Fibroblast of lung (primary cell): ENCODE measurements at places on chromosomes 6 and 20. TPM values are rescaled to one million over a fixed set of nuclear protein-coding genes. Genes with fewer than 3 reads are reported as not detected.
A peak's percentile ranks its signal among the peaks of the same experiment; 100 is the strongest.

GRCh38 chr6:16959789-16960188 lies 142.1 kb upstream of the STMND1 start:
- H3K36me3 ChIP-seq = no peaks in the 10 kb centered on the region
- H3K4me3 ChIP-seq = no peak overlapping the region
- H3K4me1 ChIP-seq = no peaks in the 10 kb centered on the region
- no peak for DNase-seq
- no peak overlapping the region for H3K27ac ChIP-seq
- no peaks in the 10 kb centered on the region for H3K27me3 ChIP-seq

GRCh38 chr20:44092551-44093248 lies 94.3 kb downstream of the JPH2 start:
- DNase-seq = peak; percentile 74
- no peak overlapping the region for H3K4me3 ChIP-seq
- H3K27ac ChIP-seq = no peak overlapping the region

- no peaks in the 10 kb centered on the region for H3K27me3 ChIP-seq
- no peaks in the 10 kb centered on the region for H3K4me1 ChIP-seq
- no peak overlapping the region for H3K27ac ChIP-seq
- no peak for DNase-seq
These were observed 288.0 kb upstream of the TSHZ2 start for GRCh38 chr20:52684176-52684575.

SLC17A3 gene
- not detected in 2 replicates for total RNA-seq

GRCh38 chr20:47318586-47319516 lies 37.6 kb downstream of the ZMYND8 start:
- peak overlapping the region; percentile 99 for H3K27ac ChIP-seq
- H3K27me3 ChIP-seq = no peaks in the 10 kb centered on the region
- peak overlapping the region; percentile 4 for H3K4me3 ChIP-seq
- peaks cover 45% of the 10 kb centered on the region for H3K4me1 ChIP-seq

DNA sequence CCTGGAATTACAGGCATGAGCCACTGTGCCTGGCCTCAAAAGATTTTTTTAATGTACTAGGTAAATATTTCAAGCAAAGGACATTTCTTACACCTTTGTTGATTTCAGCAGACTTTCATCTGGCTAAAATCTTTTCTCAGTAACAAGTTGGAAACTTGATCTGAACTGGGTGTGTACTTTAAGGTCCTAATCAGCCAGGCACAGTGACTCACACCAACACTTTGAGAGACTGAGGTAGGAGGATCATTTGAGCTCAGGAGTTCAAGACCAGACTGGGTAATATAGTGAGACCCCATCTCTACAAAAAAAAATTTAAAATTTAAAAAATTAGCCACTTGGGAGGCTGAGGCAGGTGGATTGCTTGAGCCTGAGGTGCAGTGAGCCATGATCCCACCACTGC lies 7.0 kb upstream of the RALGAPA2 start:
- DNase-seq = no peak
- H3K27ac ChIP-seq = no peak overlapping the region
- H3K4me3 ChIP-seq = no peak overlapping the region
- no peaks in the 10 kb centered on the region for H3K36me3 ChIP-seq

GRCh38 chr6:3757241-3757641 lies 5.7 kb upstream of the PXDC1 start:
- no peak for DNase-seq
- H3K4me3 ChIP-seq = no peak overlapping the region
- H3K27me3 ChIP-seq = no peaks in the 10 kb centered on the region
- H3K27ac ChIP-seq = no peak overlapping the region

- H3K4me3 ChIP-seq = no peak overlapping the region
- H3K27me3 ChIP-seq = peaks cover 3% of the 10 kb centered on the region
- H3K4me1 ChIP-seq = no peaks in the 10 kb centered on the region
These were observed 42.6 kb upstream of the FNDC1 start for GRCh38 chr6:159126590-159126989.

HSPA1L gene
- 2.1 and 3.1 TPM in 2 replicates for total RNA-seq

- peak overlapping the region; percentile 59 for H3K27ac ChIP-seq
- no peak for DNase-seq
- H3K27me3 ChIP-seq = no peaks in the 10 kb centered on the region
- peaks cover 4% of the 10 kb centered on the region for H3K4me1 ChIP-seq
These were observed 756 bp downstream of the MOXD1 start for GRCh38 chr6:132400555-132400882.

TCF15 gene
- total RNA-seq = not detected in 2 replicates

DNA sequence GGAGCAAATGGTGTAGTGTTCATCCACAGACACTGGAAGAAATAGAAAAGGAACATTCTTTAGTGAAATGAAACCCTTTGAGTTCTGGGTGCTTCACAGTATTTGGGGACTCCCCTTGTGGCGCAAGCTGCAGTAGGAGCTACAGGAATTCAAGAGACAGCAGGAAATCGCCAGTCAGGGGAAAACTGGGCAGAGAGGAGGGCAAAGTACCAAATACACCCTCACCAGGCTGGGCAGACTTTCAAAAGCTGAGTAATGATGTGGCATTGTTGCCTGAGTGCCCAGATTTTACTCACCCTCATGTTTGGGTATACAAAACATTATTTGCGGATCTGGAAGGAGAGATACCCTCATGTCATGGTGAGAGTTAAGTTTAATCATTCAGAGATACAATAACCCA lies 97.9 kb downstream of the SOD2 start:
- no peaks in the 10 kb centered on the region for H3K36me3 ChIP-seq
- H3K4me3 ChIP-seq = no peak overlapping the region
- DNase-seq = peak; percentile 63
- H3K27ac ChIP-seq = peak overlapping the region; percentile 65
- H3K27me3 ChIP-seq = no peaks in the 10 kb centered on the region
- peaks cover 14% of the 10 kb centered on the region for H3K4me1 ChIP-seq

DNA sequence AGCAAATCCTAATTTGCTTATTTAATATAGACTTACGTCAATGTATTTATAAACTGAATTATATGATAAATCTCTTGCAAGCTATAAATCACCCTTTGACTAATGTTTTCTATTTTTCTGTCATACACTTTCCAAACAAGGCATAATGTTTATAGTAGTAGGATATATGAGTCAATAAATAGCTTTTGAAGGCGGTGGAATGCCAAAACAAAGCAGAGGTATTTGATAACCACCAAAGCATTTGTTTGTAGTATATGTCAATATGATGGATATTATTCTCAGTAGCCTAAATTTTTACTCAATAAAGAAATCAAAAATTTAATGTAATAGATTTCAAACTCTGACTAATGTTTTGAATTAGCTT lies 1354.6 kb downstream of the HACE1 start:
- H3K36me3 ChIP-seq = no peaks in the 10 kb centered on the region
- no peak overlapping the region for H3K4me3 ChIP-seq
- H3K27me3 ChIP-seq = no peaks in the 10 kb centered on the region
- no peaks in the 10 kb centered on the region for H3K4me1 ChIP-seq

DNA sequence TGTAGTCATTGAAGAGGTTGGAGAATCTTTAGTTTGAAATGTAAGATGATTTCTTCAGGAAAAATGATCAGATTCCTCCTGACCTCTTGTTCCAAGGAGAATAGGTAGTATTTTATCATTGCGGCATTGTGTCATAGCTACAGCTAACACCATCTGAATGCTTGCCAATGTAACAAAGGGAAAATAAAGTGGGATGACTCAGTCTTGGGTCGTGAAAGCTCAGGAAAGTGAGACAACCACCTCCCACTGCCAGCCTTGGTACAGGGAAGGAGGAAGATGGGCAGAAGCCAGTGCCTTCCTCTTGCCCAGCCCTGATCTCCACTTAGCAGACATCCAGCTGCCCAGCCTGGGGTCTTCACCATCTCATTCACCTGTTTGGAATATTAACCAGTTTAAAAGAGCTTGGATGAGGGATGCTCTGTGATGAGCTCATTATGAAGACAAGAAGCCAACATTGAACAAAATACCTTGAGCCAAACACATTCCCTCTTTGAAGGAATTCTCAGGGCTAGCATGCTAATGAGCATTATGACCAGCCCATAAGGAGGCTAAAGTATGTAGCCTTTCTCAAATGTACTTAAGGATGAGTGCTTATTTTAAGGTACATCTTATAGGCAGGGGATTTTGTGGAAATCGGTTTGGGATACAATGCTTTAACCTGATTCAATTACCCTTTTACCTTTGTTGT lies 40.0 kb upstream of the APCDD1L start:
- peak; percentile 93 for DNase-seq
- H3K4me1 ChIP-seq = no peaks in the 10 kb centered on the region
- H3K27ac ChIP-seq = no peak overlapping the region
- H3K36me3 ChIP-seq = no peaks in the 10 kb centered on the region
- H3K4me3 ChIP-seq = no peak overlapping the region

OXT gene
- total RNA-seq = not detected in 2 replicates

NMBR gene
- total RNA-seq = under 0.01 TPM in 1 of 2 replicates, not detected in the other

DNA sequence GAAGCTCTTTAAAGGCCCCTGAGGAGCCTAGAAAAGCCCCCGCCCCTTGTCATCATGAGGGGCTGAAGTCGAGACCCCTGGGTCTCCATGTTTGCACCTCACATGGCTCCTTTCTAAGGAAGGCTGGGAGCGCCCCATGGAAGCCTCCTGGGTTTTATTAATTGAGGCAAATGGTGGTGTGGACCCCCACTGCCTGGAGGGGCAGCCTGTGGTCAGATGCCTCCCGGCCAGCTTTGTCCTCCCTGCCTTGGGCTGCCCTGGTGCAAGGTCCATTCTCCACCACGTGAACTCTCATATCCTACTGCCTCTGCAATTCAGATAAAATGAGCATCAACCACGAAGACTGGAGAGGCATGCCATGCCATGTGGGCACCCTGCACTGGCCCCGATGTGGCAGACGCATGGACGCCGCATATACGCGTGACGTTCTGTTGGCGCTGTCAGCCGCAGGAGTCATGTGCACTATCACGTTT lies 295.5 kb downstream of the TAF4 start:
- no peak overlapping the region for H3K27ac ChIP-seq
- DNase-seq = no peak
- no peak overlapping the region for H3K4me3 ChIP-seq
- no peaks in the 10 kb centered on the region for H3K4me1 ChIP-seq

HLA-DRB5 gene
- not detected in 2 replicates for total RNA-seq

MACROD2 gene
- 1.0 and 1.7 TPM in 2 replicates for total RNA-seq

GRCh38 chr20:53205046-53205445 lies 232.9 kb downstream of the TSHZ2 start:
- H3K27me3 ChIP-seq = no peaks in the 10 kb centered on the region
- no peaks in the 10 kb centered on the region for H3K36me3 ChIP-seq
- peak; percentile 43 for DNase-seq
- H3K27ac ChIP-seq = no peak overlapping the region

DNA sequence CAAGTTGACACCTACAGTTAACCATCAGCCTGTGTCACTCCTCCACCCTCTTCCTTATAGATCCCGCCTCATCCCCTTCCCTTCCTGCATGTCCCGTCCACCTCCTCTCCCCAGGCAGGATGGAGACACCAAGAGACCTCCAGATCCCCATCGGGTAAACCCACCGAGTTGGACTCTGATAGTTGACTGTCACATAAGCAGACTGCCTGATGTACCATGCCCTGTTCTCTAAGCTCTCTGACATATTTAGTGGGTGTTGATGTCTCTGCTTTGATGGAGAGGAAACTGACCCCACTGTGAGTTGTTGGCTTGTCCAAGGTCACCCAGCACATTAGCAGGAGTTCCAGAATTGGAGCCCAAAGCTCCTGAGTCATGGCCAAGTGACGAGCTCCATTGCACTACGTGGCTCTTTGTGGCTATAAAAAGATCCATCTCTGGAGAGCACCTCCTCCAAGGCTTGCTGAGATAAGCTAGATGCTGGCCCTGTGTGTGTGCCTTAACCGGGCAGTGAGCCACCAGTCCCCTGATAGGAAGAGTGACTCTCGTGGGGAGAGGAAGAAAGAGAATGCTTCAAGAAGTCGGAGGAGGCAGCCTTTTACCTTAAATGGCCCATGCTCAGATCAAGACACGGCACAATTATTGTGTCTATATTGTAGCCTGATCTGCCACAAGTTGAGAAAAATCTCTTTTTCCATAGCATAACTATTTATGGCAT lies 236.0 kb upstream of the ECI2 start:
- H3K36me3 ChIP-seq = no peaks in the 10 kb centered on the region
- H3K4me3 ChIP-seq = no peak overlapping the region
- H3K27ac ChIP-seq = peak overlapping the region; percentile 67
- peak; percentile 88 for DNase-seq
- peaks cover 35% of the 10 kb centered on the region for H3K4me1 ChIP-seq

PDE10A gene
- under 0.01 TPM in 2 replicates for total RNA-seq

OR2J2 gene
- not detected in 2 replicates for total RNA-seq

ARFGEF3 gene
- total RNA-seq = under 0.01 TPM in 2 replicates

GRCh38 chr6:35177596-35177995 lies 36.2 kb upstream of the SCUBE3 start:
- DNase-seq = peak; percentile 28
- no peaks in the 10 kb centered on the region for H3K4me1 ChIP-seq
- H3K27ac ChIP-seq = no peak overlapping the region
- H3K27me3 ChIP-seq = no peaks in the 10 kb centered on the region
- H3K36me3 ChIP-seq = no peaks in the 10 kb centered on the region
- H3K4me3 ChIP-seq = no peak overlapping the region

- no peaks in the 10 kb centered on the region for H3K27me3 ChIP-seq
- no peaks in the 10 kb centered on the region for H3K36me3 ChIP-seq
- no peaks in the 10 kb centered on the region for H3K4me1 ChIP-seq
- H3K27ac ChIP-seq = no peak overlapping the region
These were observed 5.1 kb upstream of the DEFB127 start for GRCh38 chr20:152131-152530.

NELFE gene
- 85.5 and 111 TPM in 2 replicates for total RNA-seq

CASS4 gene
- 14.9 and 17.7 TPM in 2 replicates for total RNA-seq

DNA sequence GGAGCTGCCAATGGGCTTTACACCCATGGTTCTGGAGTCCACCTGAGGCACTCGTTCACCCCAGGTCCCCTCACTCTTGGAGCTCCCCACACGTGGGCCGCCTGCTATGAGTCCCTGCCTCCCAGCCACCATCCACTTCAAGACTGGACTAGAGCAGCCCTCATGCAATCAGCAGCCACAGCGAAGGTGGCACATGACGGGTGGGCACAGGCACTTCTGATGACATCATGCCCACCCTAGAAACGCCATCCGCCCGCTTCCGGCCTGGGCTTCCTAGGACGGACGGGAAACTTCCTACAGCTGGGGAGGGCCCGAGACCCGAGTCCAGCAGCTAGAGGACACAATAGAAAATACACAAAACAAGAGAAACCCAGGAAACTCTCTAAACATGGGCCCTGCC lies 85.5 kb downstream of the PDE10A start:
- no peaks in the 10 kb centered on the region for H3K4me1 ChIP-seq
- no peaks in the 10 kb centered on the region for H3K36me3 ChIP-seq
- H3K4me3 ChIP-seq = no peak overlapping the region
- no peak for DNase-seq
- no peaks in the 10 kb centered on the region for H3K27me3 ChIP-seq
- no peak overlapping the region for H3K27ac ChIP-seq

- DNase-seq = peak; percentile 42
- no peaks in the 10 kb centered on the region for H3K36me3 ChIP-seq
- H3K4me1 ChIP-seq = peaks cover 16% of the 10 kb centered on the region
- H3K27me3 ChIP-seq = no peaks in the 10 kb centered on the region
- H3K4me3 ChIP-seq = peak overlapping the region; percentile 2
These were observed 23.8 kb upstream of the FAM50B start for GRCh38 chr6:3825331-3825831.
